ENCODE measurements at places on chromosomes 7 and 10.
A peak's percentile ranks its signal among the peaks of the same experiment; 100 is the strongest.

DNA sequence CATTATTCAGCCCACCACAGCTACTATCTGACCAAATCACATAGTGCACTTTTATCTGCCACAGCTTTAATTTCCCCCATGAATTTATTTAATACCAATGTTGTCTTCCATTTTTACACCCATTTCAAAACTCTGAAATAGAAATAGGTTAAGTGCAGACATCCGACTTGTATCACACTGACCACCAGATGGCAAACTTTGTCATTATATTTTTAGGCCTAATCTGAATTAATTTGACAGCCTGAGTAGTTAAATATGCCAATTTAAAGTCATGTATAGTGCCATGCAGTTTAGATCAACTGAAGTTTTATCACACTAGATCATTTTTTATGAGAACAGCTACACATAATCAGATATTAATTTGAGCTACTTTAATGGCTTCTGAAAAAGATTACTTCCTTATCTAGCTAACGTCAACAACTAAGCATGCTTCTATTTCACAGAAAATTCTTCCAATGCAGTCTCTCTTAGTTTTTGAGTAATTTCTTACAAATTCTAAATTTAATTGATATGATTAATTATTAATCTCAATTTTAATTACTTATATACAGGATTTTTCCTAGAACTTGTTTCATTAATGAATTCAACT lies 566.4 kb downstream of the GFRA1 start:
- peak; percentile 8 for DNase-seq

DNA sequence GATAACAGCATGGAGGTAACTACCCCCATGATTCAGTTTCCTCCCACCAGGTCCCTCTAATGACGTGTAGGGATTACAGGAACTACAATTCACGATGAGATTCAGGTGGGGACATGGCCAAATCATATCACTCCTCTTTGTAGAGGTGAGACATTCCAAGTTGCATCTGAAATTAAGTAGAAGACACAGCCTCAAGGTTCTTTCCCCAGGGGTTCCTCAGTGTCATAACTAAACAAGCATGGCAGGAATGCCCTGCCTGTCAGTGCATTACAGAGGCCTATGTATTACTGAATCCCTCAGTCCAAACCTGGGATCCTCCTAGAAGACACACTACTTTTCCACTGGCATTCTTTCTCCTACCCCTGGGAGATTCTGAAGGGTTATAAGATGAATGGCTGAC lies 42.6 kb upstream of the WNT16 start:
- DNase-seq, result no peak

DNA sequence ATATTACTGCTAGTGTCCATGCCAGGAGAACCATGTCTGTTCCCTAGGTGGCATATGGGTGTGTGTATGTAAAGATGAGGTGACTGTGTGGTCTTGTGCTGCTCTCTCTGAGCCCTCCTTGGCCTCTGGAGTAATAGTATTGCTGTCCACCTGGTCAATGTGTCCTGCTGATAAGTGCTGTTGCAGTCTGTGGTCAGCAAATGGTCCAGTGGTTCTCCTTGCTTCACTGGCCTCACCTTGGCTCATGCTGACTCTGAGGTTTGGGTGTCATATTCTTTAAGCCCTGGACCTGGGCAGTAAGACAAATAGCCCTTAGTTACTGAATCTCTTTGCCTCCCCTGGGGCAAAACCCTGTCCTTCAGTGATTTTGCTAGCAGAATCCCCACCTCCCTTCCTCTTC lies 56.8 kb downstream of the TPST1 start:
- no peak for DNase-seq

GRCh38 chr7:29499932-29500331 lies 63.7 kb upstream of the PRR15 start:
- no peak for DNase-seq

DNA sequence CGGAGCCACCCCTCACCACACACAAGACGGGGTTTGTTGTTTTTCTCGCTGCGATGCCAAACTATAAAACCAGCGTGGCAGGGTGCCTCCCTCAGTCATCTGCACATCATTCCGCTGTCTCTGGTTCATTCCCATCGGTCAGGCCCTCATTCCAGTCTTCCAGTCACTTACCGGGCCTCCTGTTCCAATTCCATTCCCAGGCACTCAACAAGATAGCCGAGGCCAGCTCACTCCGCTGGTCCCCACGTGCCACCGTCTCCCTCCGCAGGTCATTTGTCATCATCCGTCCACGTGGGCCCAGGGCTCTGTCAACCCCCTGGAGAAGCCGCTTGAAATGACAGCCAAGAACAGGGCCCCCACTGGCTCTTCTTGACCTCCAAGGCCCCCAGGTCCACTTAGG lies 6.1 kb upstream of the TMEM184A start:
- no peak for DNase-seq

- peak; percentile 10 for DNase-seq
Measured at GRCh38 chr7:5780801-5781496, 514 bp downstream of the RNF216 start.

GRCh38 chr7:36228039-36228438 lies 75.0 kb downstream of the EEPD1 start:
- DNase-seq, result no peak

DNA sequence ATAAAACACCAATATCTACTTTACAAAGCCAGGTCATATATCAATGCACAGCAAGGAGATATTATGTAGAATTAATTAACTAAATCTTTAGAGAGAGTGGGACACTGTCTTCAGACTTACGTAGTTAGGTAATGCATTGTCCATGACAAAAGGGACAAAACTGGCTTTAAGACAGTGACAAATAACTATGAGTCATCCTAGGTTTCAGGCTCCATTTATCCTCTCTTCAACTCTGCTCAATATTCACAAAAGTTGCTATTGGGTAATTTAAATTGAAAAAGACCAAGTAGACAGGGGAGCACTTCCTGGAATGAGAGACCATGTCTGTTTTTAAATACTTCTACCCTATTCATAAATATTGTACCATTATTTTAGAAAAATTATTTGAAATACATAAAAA lies 464.5 kb downstream of the ARL4A start:
- DNase-seq, result no peak

- no peak for DNase-seq
Measured at GRCh38 chr7:57181281-57181680, 49.0 kb upstream of the ZNF479 start.

DNA sequence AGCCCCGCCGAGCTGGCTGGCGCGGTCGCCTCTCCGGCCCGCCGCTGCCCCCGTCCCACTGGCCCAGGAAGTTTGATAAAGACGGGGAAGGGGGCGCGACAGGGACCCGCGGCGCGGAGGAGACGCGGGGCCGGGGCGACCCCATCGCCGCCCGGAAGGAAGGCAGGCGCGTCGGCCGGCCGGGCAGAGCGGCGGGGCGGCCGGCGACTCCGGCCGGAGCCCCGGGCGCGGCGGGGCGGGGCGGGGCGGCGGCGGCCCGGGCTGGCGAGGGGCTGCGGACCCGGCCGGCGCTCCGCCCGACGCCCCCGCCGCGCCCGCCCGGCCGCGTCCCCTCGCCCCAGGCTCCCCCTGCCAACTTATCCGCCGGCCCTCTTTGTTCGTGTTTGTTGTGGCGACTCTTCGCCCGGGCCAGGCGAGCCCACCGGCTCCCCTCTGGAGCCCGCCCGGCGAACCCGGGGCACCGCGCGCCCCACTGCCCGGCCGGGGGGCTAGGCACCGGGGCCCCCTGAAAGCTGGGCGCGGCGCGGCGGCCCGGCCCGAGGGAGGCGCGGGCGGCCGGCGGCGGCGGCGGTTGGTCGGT lies 571 bp downstream of the KDM7A start:
- no peak for DNase-seq

DNA sequence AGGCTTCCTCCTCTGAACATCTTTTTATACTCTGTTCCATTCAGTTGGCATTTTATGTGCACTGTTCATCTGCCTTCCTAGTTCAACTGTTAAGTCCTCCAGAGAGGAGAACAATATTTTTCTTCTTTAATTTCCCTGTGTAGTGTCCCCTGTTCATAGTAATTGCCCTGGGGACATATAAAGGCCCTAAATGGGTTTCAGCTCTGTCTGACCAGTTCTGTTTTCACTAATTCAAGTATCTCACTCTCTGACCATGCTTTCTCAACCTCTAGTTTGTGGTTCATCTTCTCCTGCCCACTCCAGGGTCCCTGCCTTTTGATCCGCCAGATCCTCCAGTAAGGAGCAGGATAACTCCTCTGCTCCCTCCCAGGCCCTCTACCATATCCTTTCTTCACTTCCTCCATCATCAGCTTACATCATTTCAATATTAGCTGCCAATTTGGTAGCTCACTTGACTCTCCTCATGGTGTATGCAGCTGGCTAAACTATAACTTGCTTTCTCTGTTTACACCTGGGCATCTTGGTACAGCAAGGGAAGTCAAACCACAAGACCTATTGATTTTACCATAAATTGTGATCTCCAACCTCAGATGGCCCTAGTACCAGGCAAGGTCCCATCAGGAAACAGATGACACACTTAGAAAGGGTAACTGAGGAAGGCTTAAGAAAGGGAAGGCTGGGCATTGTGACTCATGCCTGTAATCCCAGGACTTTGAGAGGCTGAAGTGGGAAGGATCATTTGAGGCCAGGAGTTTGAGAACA lies 17.7 kb upstream of the C10orf67 start:
- DNase-seq, result no peak

- no peak for DNase-seq
Measured at GRCh38 chr7:1555813-1556543, at the start of gene TMEM184A. TSS of gene TMEM184A (minus strand) at chr7:1556205. CDS start at chr7:1555484, 721 bp downstream.

- no peak for DNase-seq
Measured at GRCh38 chr7:127858091-127858914, 172.9 kb downstream of the LRRC4 start.

DNA sequence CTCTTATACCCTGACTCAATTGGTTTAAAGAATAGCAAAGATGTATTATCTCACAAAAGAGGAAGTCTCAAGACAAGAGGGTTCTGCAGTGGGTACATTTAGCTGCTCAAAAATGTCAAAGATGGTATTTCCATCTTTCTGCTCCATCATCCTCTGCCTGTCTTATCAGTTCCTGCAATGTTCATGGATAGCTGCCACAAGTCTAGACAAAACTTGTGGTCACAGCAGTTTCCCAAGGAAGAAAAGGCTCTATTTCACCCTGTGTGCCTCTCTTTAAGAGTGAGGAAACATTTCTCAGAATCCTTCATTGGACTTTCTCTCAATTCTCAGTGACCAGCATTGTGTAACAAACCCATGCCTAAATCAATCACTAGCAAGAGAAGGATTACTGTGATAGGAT lies 634.2 kb upstream of the AUTS2 start:
- DNase-seq, result no peak

- DNase-seq, result no peak
Measured at GRCh38 chr7:152871005-152871677, 111.6 kb downstream of the ACTR3B start.

GRCh38 chr10:11513727-11514126 lies 97.7 kb downstream of the USP6NL start:
- DNase-seq, result no peak

- DNase-seq, result no peak
Measured at GRCh38 chr10:127984945-127985344, 78.0 kb downstream of the PTPRE start.

DNA sequence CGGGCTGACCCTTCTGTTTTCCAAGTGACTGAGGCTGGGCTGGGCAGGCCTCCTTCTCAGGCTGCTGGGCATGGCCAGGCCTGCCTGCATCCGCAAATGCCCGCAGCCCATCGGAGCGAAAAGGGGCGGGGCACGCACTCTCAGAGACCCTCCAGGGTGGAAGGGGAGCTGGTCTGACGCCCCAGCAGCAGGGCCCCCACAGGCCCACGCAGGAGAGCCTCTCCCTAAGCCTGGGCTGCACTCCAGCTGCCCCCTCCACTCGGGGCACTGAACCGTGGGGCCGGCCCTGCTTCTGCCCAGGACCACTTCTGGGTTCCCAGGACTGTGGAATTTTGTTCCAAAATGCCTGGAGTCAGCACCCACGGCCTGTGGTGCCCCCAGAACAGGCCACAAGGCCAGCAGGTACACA lies 9.3 kb downstream of the ADAP1 start:
- no peak for DNase-seq

DNA sequence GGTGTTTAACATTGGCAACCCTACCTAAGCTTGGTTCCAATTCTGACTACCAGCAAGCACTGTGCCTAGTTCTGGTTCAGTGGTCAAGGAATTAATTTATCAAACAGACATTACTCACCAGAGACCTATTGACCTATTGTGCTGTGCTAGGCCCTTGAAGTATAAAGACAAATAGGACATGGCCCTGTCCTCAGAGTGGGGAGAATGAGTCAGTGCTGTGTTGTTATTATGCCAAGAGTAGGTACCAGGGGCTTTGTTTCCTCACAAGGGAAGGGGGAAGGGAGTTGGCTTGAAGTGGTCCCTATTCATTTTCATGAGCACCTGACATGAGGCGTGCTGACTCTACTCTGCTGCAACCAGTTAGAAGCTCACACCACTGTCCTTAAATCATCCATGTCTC lies 62.6 kb upstream of the PLPP4 start:
- no peak for DNase-seq

GRCh38 chr7:28767356-28767755 lies 190.8 kb downstream of the TRIL start:
- no peak for DNase-seq

DNA sequence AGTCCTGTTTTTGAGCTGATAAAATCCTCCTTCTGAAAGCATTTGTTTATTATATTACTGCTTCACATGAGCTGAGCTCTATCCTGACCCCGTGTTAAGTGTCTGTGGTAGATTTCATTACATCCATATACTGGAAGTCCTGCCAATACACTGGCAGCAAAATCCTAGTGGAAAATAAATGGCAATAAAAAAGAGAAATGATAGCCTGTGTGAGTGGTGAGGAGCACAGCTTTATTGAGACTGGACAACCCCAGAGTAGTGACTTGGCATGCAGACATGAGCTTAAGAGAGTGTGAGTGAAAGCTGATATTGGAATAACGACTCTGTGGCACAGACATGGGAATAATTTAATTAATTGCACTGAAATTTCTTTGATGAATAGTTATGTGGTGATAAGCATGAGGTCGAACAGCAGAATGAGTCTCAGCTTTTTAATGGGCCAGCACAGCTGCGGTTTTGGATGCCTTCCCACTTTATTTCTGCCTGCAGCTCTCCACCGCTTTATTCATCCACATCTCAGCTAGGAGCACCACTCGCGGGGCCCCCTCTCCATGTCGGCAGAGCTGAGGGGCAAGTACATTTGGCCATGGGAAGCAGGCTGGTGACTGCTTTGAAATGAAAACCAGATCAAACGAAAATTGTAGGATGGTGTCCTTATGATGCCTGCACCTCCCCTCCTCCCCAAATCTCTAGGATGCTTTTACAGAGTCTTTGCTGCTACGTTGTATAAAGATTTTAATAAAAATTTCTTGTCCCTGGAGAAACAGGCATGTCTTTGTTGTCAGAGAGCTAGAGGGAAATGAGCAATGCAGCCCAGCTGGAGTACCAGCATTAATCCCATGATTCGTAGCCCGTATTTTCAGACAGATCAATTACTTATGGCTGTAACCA lies 494.3 kb downstream of the AUTS2 start:
- no peak for DNase-seq

GRCh38 chr10:20885678-20886077 lies 11.4 kb downstream of the NEBL start:
- no peak for DNase-seq

DNA sequence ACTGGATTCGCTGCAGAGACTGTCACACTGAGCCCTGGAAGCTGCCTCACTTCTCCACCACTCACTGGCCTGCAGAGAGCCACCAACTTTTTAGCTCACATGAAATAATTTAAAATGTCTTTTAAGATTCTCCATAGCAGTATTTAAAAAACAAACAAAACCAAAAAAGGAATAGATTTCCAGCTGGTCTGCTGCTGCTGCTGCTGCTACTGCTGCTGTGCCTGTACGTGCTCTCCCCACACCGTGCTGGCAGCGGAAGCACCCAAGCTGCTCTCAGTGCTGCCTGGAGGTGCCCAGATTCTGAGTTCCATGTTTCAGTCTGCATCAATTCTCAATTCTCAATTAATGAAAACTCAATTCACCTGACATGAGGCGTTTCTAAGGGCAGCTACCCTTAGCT lies 146.0 kb downstream of the USP6NL start:
- DNase-seq, result no peak
